ENCODE measurements at places on chromosomes 11 and 22.

DNA sequence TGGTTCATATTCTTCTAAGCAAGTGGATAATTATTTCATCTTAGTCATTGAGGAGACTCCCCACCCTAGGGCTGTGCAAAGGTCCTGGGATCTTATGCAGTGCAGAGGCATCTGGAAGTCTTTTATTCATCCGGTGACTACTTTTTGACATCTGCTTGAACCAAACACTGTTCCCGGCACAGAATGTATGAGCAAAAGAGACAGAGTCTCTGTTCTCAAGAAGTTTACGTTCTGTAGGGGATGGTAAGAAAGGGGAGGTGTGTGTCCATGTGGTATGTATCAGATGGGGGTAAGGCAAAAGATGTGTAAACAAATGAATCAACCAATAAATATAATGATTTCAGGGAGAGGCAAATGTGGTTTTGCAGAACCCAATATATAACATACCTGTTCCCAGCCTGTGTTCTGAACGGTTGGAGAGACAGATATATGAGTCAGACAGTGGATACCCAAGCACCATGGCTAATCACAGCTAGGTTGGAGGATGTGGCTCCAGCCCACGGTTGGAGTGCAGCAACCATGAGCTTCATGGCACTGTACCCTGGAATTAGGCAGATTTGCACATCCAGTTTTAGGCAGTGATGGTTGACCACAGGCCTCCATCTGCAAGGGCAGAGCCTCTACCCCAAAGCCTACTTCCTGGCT is 75.1 kb upstream of the CADM1 start:
- no peak for DNase-seq

- peak; percentile 31 for DNase-seq
Observed at GRCh38 chr11:73365352-73366264, 10.6 kb upstream of the RELT start.

GRCh38 chr22:37990301-37990700 is 5.9 kb upstream of the SOX10 start:
- no peak for DNase-seq

- DNase-seq = no peak
Observed at GRCh38 chr11:85795712-85796487, 15.0 kb downstream of the SYTL2 start.

DNA sequence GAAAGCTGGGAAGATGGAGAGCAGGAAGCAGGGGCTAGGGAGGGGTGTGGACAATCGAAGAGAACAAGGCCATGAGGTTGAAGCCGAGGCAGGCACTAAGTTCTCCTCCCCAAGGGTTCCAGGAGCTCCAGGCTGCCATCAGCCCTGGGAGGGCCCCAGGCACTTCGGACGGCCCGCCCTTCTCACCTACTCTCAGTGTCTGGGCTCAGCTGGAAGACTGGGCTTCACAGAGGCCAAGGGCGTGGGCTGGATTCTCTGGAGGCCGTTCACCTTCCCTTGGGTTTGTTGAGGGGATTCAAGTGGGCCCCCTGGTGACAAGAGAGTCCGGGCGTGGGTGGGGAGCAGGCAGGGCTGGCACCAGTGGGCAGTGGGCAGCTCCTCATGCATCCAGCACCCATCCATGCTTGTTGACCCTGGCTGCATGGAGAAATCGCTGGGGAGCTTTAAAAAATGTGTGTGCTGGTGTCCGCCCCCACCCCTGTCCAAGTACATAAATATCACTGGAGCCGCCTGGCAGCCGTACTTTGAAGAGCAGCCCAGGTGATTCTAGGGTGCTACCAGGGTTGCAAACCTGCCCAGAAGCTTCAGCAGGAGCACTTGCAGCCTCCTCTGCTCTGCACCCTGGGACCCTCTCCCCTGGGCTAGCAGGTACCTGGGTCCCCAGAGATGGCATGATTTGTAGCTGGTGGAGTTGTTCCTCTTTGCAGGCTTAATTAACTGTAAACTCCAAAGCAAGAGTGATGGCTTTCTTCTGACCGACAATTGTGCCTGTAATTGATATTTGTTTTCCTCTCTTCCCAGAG is 74.3 kb downstream of the RTL6 start:
- no peak for DNase-seq

- DNase-seq = peak; percentile 76
Observed at GRCh38 chr11:14904745-14905103, 12.7 kb upstream of the CYP2R1 start.

DNA sequence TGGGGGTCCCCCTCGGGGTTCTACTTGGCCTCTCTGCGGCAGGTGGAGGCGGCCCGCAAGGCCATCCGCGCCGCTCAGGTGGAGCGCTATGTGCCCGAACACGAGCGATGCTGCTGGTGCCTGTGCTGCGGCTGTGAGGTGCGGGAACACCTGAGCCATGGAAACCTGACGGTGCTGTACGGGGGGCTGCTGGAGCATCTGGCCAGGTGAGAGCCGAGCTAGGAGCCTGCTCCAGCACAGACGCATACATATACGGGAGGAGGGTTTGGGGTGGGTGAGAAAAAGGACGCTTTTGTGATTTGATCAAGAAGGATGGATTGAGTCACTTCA is 415 bp downstream of the CENATAC start:
- DNase-seq = no peak

GRCh38 chr11:61417670-61418069 is 12.1 kb downstream of the CPSF7 start:
- no peak for DNase-seq

DNA sequence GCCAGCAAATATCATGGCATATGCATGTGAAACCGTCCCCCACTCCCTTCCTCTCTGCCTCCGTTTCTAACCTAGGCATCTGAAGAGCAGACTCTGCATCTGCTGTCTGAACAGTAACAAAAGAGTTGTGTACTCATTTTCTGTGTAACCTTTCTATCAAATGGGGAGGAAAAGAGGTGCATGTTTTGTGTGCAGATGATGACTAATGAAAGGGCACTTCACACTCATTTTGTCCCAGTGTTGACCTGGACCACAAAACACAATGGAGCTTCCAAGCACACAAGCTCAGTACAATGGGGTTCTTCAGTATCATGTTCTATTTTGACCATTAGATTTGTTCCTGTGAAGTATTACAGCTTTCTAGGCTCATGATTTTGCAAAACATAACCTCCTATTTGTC is 13.0 kb downstream of the JHY start:
- DNase-seq = no peak

DNA sequence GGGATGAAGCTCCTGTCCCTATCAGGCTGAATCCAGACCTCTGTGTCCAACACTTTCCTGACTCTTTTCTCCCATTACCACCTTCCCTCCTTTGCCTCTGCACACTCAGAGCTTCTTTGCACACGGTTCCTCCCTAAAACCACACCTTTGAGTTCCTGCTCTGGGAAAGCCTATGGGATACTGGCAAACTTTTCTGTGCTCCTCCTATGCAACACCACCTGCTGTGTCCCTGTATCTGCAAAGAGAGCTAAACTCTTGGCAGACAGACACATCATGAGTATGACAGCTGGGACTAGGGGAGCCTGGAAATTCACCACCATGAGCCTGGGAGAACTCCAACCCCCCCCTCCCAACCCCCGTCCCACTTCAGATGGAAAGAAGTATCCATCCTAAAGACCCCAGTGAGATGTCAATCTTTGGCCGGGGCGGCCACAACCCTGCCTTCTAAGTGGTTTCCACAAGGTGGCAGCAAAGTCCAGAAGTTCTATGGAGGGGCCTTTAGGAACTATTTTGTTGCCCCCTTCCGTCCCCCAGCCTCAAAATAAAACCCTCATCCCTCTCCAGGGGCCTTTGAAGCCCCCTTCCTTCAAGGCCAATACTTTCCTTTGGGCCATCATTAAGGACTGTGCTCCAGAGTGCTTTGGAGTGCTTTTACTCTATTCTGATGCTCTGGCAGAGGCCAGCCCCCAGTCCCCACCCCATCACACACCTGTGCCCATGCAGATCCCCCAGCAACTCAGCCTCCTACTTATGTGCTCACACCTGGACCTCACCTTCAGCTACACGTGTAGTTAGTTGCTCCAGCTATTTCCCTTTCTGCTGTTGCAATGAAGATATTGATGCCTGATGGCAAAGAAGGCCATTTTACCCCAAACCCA is 19.4 kb downstream of the HTR3A start:
- DNase-seq = no peak

- DNase-seq = no peak
Observed at GRCh38 chr22:27192135-27192829, 534.9 kb downstream of the MIAT start.

DNA sequence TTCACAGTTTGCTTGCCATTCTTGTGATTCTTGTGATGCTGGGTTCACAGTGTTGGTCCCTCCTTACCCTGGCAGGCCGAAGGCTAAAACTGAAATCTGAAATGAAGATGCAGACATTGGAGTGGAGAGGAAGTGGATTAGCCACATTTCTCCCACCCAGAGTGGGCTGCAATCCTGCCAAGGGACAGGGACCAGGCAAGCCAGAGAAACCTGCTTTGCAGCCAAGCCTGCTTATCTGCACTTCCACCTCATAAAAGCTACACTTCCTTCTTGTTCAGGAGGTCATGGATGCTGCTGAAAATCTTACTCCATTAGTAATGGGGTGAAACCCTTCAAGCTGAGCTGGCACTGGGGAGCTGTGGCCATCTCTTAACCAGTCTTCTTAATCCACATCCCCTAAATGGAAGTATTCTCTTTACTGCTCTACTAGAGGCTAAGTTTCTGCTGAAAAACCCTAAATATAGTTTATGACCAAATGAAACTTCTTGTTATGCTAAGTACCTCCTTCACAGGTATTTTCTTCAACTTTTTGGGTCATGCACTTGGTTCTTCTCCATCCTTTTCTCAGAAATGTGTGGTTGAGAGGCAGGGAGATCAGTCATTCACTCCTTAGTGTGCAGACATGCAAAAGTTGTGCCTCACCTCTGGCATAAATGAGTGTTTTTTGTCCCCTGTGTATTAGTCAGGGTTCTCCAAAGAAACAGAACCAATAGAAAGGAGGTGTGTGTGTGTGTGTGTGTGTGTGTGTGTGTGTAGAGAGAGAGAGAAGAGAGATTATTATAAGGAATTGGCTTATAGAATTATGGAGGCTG is 133.9 kb upstream of the BMAL1 start:
- no peak for DNase-seq

DNA sequence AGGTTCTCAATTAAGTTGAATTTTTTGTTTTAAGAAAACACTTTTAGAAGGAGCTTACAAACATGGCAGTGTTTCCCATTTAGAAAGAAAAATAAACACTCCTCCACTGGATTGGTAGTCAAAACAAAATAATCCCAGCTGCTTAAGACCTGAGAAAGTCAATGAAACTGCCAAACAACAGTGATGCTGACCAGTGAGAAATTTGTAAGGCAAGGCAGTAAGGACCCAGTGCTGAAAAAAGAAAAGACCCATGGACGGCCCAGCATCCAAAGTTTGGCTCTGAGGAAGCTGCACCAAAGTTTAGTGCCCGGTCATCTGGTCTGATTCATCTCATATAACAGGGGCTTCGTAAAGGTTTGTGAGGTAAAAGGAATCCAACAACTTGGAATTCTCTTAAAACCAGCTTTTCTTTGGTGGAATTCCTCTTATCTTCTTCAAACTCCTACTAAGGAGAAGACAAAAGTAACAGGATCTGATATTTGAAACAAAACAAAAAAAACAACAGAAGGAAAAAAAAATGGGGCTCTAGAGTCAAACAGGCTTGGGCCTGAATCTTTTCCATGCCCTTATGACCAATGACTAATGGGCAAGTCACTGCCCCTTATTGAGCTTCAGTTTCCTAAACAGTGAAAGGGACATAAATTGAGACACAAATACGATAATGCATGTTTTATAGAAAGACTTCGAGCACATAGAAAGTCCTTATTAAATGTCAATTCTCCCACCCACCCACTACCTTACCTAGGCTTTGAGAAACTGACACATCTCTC is 383.0 kb upstream of the NARS2 start:
- no peak for DNase-seq

DNA sequence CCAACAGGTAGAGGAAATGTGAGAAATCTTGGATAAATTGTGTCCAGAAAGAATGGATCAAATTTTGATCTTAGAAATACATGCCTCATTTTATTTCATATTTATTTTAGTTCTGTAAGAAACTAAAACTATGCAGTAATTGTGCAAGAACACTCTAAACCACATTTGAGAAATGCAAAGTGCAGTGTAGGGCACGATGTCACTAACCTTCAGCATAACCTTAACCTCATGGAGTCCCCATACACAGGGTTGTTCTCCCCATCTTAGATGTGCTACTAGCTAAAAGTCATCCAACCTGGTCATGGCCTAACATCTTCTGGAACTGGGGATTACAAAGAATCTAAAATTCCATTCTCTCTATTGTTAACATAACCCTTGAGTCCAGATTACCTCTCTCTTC is 48.4 kb upstream of the ARHGAP42 start:
- DNase-seq = no peak

DNA sequence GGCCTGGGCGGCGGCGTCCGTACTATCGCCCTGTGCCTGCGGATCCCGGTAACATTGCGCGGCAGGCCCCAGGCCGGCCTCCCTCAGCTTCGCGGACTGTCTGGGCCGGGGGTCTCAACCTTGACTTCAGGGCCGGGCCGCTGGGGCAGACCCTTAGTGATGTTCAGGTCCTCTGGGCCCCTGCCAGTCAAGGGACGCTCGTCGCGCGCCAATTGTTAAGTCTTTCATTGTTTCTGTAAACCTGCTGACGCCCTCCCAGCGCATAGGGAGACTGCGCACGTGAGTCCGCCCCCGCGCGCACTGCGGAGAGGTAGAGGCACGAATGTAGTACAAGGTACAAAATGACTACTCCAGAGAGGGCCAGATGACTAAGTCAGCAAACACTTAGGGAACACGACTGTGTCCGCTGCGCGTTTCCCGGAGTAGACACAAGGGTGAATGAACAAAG is 451 bp upstream of the HDHD5 start:
- no peak for DNase-seq

GRCh38 chr11:113507341-113507740 is 32.1 kb upstream of the DRD2 start:
- DNase-seq = no peak

DNA sequence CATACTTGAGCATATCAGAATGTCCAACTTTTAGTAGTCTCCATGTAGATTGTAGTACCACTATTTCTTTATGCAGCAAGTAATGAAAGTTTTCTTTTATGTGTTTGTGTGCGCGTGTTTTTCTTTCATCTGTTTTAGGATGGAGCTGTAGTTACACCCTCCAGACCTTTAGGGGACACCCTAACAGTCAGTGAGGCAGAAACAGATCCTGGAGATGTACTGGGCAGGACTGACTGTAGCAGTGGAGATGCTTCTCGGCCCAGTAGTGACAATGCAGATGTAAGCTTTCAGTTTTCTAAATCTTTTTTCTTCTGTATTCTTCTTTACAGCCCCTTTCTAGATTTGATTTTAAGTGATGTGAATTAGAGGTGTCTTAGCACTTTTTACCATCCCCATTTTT is 79.9 kb upstream of the GRIK4 start:
- no peak for DNase-seq

Measured in CD4-positive, alpha-beta memory T cell (primary cell).